Ureter (tissue), 1 donor: ENCODE measurements at places on chromosomes 1 and 21. TPM values are rescaled to one million over a fixed set of nuclear protein-coding genes. Genes with fewer than 3 reads are reported as not detected.

DNA sequence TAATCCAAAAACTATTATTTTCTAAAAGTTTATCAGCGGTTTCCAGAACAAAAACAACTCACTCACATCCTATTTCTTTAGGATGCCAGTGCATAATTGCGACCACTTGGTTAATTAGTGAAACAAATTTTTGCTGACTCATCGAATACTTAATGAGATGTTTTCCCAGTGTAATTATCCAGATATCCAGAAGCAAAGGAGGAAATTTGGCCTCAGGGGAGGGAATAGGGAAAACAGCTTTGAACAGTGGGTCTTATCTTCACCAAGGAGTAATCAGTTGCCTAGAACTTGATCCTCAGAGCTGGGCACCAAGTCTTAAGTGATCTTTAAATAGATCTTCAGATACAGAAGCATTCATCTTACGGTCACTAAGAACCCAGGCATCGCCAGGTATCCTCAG lies 24.3 kb downstream of the STYXL2 start:
- DNase-seq, result no peak

GRCh38 chr1:243433737-243434370 lies 178.0 kb downstream of the SDCCAG8 start:
- no peak for DNase-seq

GRCh38 chr1:2148691-2149090 lies 45.9 kb downstream of the FAAP20 start:
- DNase-seq, result no peak

DNA sequence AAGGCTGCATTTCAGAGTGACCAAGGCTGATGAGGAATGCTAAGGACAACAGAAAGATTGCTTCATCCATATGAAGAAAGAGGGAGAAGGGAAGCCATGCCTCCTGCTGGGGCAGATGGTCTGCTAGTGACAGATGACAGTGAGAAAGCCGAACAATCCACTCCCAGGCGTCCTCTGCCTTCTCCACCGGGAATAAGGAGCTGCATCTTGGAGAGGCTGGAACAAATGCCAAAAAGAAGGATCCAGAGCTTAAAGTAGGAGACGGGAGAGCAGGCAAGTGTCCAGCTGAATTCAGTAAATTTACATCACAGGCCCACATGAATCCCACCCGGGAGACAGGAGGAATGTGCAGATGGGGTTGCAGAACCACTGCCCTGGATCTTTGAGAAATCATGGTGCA lies 33.4 kb downstream of the DDX20 start:
- DNase-seq, result no peak

The NOC2L gene
- 71.9 TPM for total RNA-seq
